ENCODE measurements at places on chromosomes 3 and 15.

DNA sequence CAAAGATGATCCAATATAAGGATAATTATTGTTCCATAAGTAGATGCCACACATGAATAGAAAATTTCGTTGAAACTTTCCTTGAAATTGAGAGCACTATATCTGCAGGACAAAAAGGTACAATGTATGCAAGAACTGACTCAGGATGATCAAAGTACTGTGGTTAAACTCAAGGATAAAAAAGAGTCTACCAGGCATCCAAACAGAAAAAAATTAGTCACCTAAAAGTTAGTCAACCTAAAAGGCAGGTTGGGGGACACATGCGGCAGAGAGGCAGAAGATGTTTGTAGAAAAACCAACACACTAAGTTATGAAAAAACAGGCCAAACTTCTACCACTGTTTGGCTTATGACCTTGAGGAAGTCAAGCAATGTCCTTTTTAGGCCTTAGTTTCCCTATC lies 68.7 kb downstream of the GSK3B start:
- H3K4me1 ChIP-seq = peaks cover 40% of the 10 kb centered on the region
- no peaks in the 10 kb centered on the region for H3K27me3 ChIP-seq
- no peak overlapping the region for H3K4me3 ChIP-seq
- no peak for DNase-seq

GRCh38 chr3:8563597-8563996 lies 62.0 kb downstream of the LMCD1 start:
- no peak overlapping the region for H3K27ac ChIP-seq
- no peak overlapping the region for H3K4me3 ChIP-seq
- H3K27me3 ChIP-seq = no peaks in the 10 kb centered on the region
- DNase-seq = no peak
- H3K4me1 ChIP-seq = no peaks in the 10 kb centered on the region

- H3K27ac ChIP-seq = no peak overlapping the region
- H3K27me3 ChIP-seq = no peaks in the 10 kb centered on the region
- no peak overlapping the region for H3K4me3 ChIP-seq
Observed at GRCh38 chr3:41369838-41370237, 170.5 kb downstream of the CTNNB1 start.

GRCh38 chr3:56833022-56833421 lies 31.3 kb upstream of the ARHGEF3 start:
- no peak overlapping the region for H3K4me3 ChIP-seq
- H3K27ac ChIP-seq = no peak overlapping the region
- H3K36me3 ChIP-seq = no peaks in the 10 kb centered on the region
- DNase-seq = no peak

GRCh38 chr3:116165135-116165534 lies 280.2 kb downstream of the LSAMP start:
- no peaks in the 10 kb centered on the region for H3K36me3 ChIP-seq
- H3K27me3 ChIP-seq = no peaks in the 10 kb centered on the region
- no peaks in the 10 kb centered on the region for H3K4me1 ChIP-seq
- no peak overlapping the region for H3K27ac ChIP-seq

DNA sequence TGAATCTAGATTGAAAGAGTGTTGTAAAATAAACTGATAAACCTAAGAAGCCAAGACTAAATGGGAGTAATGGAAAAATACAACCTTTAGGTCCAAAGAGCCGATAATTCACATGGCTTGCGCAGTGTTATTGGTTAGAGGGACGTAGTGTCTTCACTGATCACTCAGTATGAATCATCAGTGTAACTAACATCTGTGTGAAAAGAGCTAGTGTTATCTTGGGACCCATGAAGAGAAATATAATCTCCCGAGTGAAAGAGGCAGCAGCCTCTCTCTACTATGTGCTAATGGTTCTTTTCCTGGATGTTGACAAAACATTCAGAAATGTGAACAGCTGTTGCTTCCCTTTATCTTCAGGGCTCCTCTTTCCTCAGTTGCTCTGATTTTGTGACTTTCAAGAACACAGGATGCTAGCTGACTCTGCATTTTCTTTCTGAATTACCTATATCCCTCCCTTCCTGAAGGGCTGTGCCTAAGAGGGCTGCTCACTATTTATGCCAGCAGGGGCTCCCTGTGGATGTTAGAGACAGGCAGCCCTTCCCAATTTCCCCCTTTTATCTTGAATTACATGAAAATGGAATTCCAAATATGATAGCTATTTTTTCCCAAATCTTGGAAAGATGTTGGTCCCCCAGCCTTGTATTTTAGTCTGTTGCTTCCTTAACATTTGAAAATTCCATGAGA lies 128.8 kb downstream of the GRM7 start:
- no peak overlapping the region for H3K4me3 ChIP-seq
- H3K4me1 ChIP-seq = no peaks in the 10 kb centered on the region
- H3K36me3 ChIP-seq = no peaks in the 10 kb centered on the region

DNA sequence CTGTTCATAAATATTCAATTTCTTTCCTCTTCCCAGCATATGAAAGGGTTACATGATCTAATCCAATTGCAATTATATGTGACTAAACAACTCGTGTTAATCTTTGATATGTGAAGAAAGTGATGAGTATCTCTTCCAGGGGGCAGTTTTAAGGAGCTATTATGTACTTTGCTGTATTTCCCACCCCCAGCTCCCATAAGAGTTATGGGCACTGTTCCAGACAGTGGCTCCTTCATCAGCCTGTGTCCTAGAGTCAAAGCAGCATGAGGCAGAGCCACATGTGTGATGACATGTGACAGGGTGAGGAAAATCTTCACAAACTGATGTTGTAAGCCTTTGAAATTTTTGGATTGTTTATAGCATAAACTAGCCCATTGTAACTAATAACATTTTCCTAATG lies 315.4 kb downstream of the DIPK2A start:
- no peak overlapping the region for H3K4me3 ChIP-seq
- H3K27ac ChIP-seq = no peak overlapping the region
- DNase-seq = no peak
- H3K36me3 ChIP-seq = no peaks in the 10 kb centered on the region

GRCh38 chr15:36903195-36903594 lies 197.2 kb downstream of the MEIS2 start:
- H3K27ac ChIP-seq = no peak overlapping the region
- no peaks in the 10 kb centered on the region for H3K36me3 ChIP-seq

- no peak overlapping the region for H3K27ac ChIP-seq
- no peaks in the 10 kb centered on the region for H3K4me1 ChIP-seq
- no peaks in the 10 kb centered on the region for H3K27me3 ChIP-seq
- H3K4me3 ChIP-seq = no peak overlapping the region
- no peak for DNase-seq
Observed at GRCh38 chr3:35042210-35042991, 596.9 kb upstream of the ARPP21 start.

GRCh38 chr15:39124155-39124552 lies 456.7 kb upstream of the THBS1 start:
- H3K36me3 ChIP-seq = no peaks in the 10 kb centered on the region
- H3K27me3 ChIP-seq = no peaks in the 10 kb centered on the region
- H3K4me1 ChIP-seq = peaks cover 25% of the 10 kb centered on the region
- no peak overlapping the region for H3K4me3 ChIP-seq

DNA sequence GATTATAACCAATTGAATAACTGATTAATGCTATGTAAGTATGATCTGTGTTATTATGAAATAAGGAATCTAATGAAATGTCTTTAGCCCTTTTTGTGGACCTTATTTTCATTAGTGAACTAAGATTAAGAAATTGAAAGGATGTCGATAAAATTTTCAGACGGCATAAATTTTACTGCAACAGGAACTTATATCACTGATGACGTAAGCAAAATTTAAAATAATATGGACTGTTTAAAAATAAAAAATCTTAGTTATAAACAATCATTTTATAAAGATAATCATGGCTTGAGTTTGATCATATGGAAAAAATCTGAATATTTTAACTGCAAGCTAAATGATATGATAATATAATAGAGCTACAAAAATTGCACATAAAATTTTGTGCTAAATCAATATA lies 112.7 kb downstream of the SPATA16 start:
- no peak overlapping the region for H3K4me3 ChIP-seq
- H3K27ac ChIP-seq = no peak overlapping the region
- no peaks in the 10 kb centered on the region for H3K27me3 ChIP-seq
- no peak for DNase-seq
- no peaks in the 10 kb centered on the region for H3K36me3 ChIP-seq

DNA sequence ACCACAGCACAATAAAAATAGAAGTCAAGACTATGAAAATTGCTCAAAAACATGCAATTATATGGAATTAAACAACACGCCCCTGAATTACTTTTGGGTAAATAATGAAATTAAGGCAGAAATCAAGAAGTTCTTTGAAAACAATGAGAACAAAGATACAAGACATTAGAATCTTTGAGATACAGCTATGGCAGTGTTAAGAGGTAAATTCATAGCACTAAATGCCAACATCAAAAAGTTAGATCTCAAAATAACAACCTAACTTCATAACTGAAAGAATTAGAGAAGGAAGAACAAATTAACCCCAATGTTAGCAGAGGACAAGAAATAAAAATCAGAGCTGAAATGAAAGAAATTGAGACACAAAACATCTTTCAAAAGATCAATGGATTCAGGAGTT lies 86.6 kb upstream of the UBP1 start:
- peaks cover 78% of the 10 kb centered on the region for H3K36me3 ChIP-seq
- no peak overlapping the region for H3K27ac ChIP-seq
- H3K27me3 ChIP-seq = no peaks in the 10 kb centered on the region
- H3K4me3 ChIP-seq = no peak overlapping the region
- no peak for DNase-seq

- peak; percentile 91 for DNase-seq
- peaks cover 17% of the 10 kb centered on the region for H3K4me1 ChIP-seq
- H3K36me3 ChIP-seq = no peaks in the 10 kb centered on the region
Observed at GRCh38 chr15:38563723-38564519, 693 bp downstream of the RASGRP1 start.

DNA sequence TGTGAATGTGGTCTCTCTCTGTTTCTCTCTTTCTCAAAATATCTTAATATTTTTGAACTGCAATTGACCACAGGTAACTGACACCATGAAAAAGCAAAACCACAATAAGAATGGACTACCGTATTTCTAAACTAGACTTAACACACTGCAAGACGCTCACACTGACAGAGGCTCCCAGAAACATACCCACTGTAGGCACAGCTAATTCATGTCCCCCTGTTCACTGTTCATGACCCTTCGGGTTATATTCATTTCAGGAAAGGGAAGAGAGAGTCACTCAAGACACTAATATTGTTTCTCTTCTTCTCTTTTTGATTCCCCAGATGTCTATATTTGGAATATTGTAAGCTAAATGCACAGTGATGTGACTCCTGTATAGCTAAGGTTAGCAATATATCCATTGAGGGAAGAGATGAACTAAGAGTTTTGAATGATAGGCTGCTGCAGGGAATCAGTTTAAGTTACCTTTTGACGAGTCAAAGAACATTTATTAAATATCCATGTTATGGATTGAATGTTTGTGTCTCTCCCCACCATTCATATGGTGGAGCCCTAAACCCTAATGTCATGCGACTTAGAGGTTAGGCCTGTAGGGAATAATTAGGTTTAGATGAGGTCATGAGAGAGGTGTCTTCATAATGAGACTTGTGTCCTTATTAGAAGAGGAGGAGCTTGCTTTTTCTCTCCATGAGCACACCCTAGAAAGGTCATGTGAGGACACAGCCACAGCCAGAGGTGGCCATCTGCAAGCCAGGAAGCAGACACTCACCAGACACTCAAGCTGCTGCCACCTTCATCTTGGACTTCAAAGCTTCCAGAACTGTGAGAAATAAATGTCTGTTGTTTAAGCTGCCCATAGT lies 216.6 kb upstream of the GRM7 start:
- H3K4me1 ChIP-seq = no peaks in the 10 kb centered on the region
- no peaks in the 10 kb centered on the region for H3K27me3 ChIP-seq
- H3K4me3 ChIP-seq = no peak overlapping the region
- no peak overlapping the region for H3K27ac ChIP-seq
- DNase-seq = no peak
